LHCN-M2 (cell line): ENCODE measurements at places on chromosomes 12 and 14. TPM values are rescaled to one million over a fixed set of nuclear protein-coding genes. Genes with fewer than 3 reads are reported as not detected.

ARHGEF25 gene
- total RNA-seq = 13.8 and 14.6 TPM in 2 replicates

SLC38A1 gene
- total RNA-seq = 89.6 and 118 TPM in 2 replicates

TAOK3 gene
- 21.2 and 21.9 TPM in 2 replicates for total RNA-seq

DHRS1 gene
- total RNA-seq = 14.4 and 16.1 TPM in 2 replicates

UBR7 gene
- 54.9 and 75.8 TPM in 2 replicates for total RNA-seq

BCAT1 gene
- total RNA-seq = 35.8 and 47.6 TPM in 2 replicates
